CD4-positive, alpha-beta T cell treated with Interferon gamma for 1 hour (primary cell): ENCODE measurements at places on chromosomes 16 and 17.

DNA sequence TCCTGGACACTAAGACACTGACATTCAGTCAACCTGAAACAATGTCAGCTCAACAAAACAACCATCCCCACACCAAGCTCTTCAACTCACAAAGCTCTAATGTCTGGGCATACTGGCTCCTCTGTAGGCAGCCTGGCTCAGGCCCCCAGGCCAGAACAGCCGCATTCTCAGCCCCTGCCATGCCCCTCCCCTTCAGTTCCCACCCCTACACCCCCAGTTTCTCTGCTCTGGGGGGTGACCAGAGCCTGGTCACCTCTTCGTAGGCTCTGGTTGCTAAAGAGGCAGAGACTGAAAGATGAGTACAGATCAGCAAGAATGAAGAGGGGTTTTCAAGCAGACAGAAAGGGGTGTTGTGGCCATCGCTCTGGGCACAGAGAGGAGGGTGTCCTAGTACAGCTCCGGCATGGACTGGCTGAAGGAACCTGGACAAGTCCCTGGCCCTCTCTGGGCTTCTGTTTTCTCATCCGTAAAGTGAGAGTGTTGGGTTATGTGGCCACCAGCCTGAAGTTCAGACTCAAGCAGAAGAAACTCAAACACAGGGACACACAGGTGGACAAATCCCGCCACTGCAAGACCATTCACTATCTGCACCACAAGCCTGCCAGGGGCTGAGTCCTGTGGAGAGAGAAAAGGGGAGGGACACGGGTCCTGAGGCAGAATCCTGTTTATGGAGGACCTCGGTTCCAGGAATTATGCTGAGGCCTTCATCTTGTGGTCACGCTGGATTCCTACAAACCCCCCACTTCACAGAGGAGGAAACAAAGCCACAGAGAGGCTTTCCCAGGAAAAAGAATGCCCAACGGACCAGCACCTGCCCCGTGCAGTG, 987 bp upstream of the SLC4A1 start:
- DNase-seq = no peak

GRCh38 chr16:11597235-11598095, 10.7 kb upstream of the LITAF start:
- peak; percentile 64 for DNase-seq

DNA sequence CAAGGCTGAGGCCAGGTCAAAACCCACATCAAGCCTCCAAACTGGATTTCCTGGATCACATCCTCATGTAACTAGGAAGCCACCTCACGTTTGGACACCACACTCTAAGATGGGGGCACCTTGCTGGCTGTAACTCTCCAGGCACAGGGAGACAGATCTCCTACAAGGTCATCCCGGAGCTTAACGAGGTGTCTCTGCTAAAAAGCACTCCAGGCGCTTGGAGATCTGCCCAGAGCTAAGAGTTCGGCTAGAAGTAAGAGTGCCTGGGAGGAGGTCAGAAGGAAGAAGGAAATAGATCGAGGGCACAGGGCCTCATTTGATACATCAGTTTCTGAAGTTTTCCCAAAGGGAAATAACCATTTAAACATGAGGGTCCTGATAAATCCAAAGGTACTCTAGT, 15.9 kb downstream of the PSMB3 start:
- DNase-seq = no peak

DNA sequence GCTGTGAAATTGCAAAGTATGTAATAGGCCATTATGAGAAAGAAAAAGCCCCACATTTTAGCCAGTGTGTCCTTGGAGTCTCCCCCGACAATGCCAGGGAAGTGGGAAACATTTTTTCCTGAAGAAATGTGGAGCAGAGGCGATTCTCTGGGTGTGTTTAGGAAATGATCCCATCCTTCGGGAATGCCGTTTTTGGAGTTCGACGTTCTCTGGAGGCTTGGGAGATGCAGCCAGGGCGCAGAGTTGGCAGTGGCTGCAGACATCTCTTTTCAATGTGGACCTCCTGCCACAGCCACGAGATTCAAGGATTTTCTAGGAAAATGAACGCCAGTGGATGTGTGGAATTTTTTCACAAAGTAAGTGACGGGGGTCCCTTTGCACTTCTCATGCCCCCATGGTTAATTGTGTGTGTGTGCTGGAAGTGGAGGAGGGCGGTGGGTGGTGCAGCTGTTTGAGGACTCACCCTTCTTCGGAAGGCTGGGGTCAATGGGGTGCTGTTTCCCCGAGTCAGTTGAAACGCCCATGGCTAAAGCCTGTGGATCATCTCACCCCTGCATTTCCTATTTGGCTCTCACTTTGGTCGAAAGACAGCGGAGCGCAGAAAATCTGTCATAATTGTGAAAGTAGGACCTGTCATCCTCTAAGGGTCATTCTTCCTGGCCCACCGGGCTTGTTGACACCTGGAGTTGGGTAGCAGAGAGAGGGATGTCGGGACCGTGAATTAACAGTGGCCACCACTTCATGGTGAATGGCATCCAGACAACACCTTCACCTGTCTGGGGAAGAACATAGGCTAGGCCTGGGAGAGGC, 73.2 kb downstream of the CMIP start:
- no peak for DNase-seq

DNA sequence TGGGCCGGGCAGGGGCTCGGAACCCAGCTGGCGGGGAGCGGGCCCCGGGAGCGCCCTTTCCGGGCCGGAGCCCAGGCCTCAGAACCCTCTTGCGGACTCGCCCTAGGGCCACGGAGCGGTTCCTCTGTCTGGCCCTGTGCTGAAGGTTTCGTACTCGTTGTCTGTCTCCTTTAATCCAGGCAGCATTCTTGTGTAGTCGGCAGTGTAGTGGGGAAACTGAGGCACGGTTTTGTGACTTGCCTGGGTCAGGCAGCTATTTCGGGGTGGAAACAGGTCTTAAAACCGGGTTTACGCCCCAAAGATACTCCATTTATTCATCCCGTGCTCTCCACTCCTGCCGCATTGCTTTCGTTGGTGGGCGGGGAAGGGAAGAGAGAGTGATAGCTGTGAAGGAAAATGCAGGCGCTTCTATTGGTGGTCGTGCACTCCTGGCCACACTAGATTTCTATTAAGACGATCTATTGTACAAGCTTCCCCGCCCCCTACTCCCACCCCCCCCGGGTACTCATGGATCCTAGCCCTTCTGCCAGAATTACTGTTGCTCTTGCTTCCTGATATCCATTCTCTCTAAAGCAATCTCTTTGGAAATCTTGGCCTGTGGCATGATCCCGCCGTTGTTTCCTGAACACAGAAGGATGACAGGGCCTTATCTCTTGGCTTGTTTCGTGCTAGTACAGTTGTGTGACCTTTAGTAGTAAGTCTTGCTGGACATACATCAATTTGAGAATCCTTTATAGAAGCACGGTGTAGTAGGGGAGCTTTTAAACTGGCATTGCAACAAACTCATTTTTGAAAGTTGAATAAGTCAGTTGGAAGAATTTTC, 751 bp downstream of the DCAF7 start:
- no peak for DNase-seq

GRCh38 chr16:15971440-15971815, 22.0 kb downstream of the ABCC1 start:
- no peak for DNase-seq

GRCh38 chr16:1057252-1057932, 15.2 kb upstream of the SSTR5 start:
- peak; percentile 15 for DNase-seq

DNA sequence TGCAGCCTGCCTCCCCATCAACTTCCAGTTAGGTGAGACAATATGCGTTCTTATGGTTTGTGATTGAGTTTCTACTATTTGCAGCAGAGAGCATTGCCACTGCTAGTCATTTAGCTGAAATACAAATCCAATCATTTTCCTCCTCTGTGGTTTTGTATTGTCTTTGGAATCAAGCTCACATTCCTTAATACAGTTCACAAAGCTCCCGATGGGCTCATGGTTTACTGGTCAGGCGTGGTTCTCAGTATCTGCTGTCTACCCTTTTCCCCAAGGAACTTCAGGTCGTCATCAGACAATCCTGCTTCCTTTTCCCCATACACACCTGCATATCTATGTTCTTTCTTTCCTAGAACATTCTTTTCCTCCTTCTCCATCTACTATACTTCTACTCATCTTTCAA, 69.6 kb upstream of the GAS7 start:
- DNase-seq = no peak

DNA sequence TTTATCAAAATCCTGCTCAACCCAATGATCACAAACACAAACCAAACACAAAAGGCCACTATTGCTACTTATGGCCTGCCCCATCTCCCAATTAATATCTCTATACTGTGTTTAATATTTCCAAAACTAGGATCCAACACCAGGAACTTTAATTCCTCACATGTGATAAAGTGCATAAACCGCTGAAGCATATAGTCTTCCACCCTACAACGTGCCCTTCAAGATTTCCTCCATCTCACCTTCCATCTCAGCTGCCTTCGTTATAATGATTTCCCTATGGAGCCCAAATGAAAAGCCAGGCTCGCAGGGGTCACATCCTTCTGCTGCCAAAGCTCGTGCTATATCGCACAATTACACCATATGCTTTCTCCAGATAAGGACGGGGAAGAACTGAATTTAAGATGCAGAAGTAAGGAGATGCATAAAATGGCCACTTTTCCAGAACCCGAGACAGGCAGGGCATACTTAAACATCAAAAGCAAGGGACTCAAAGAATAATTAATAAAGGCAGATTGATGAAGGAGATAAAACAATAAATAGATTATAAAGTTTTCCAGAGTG, 1.8 kb downstream of the MYH10 start:
- DNase-seq = no peak

DNA sequence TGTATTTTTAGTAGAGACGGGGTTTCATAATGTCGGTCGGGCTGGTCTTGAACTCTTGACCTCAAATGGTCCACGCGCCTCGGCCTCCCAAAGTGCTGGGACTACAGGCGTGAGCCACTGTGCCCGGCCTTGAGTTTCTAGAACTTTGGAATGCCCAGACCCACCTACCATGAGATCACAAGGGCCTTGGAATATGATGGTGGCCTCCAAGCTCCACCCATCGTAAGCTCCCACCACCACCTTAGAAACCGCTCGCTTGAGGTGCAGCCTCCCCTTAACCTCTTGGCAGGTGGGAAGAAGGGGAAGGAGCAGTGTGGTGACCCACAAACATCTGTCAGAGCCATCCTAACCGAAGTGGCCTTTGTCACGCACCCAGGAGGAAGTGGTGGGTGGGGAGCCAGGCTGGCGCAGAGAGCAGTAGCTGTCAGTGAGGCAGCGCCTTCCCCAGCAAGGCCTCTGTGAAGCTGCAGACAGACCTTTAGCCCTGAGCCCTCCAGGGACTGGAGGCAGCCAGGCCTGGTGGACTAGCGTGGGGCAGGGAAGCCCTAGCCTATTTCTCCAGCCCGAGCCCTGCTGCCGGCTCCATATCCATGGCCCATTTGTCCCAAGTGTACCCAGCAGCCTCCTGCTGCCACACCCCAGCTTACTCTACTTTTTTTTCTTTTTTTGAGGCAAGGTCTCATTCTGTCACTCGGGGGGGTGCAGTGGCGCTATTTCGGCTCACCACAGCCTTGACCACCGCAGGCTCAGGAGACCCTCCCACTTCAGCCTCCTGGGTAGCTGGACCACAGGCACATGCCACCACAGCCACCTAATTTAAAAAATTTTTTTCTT, 13.1 kb upstream of the SEPHS2 start:
- DNase-seq = peak; percentile 75

GRCh38 chr17:44770166-44770925, 11.6 kb downstream of the ADAM11 start:
- no peak for DNase-seq

DNA sequence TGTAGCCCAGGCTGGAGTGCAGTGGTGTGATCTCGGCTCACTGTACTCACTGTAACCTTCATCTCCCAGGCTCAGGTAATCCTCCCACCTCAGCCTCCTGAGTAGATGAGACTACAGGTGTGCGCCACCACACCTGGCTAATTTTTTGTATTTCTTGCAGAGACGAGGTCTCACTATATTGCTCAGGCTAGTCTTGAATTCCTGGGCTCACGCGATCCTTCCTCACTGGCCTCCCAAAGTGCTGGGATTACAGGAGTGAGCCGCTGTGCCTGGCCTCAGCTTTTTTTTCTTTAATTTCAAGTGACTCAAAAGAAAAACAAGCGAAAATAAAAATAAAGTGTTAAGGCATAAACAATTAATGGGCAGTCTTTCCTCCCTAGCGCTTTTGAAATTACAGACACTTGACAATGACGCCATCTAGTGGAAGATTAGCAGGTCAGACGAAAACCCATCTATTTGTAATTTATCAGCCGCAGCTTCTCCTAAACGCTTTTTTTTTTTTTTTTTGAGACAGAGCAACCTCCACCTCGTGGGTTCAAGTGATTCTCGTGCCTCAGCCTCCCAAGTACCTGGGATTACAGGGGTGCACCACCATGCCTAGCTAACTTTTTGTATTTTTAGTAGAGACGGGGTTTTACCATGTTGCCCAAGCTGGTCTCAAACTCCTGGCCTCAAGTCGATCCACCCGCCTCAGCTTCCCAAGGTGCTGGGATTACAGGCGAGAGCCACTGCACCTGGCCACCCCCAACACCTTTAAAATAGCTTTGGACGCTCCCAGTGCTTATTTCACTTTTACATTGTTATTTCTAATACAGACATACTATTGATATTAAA, 28.1 kb upstream of the PECAM1 start:
- no peak for DNase-seq

GRCh38 chr16:29804455-29805231, 1.7 kb upstream of the MAZ start:
- DNase-seq = no peak

DNA sequence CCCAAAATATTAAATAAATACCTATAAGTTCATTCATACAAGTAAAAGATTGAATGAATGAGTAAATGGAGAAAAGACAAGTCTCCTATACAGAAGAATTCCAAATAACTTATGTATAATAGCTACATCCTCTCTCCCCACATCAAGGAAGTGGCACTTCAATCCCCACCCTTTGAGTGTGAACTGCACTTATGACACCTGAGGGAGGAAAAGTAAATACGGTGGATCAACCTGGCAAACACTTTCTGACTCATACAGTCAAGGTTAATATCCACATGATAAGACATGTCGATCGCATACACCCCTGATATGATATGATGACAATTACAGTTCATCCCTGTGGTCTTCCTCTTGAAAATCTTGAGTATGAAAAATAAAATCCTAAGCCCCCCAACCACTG, 18.0 kb downstream of the SLFN12L start:
- DNase-seq = no peak

- DNase-seq = no peak
These were observed 939 bp upstream of the WDR90 start for GRCh38 chr16:648071-648780.

DNA sequence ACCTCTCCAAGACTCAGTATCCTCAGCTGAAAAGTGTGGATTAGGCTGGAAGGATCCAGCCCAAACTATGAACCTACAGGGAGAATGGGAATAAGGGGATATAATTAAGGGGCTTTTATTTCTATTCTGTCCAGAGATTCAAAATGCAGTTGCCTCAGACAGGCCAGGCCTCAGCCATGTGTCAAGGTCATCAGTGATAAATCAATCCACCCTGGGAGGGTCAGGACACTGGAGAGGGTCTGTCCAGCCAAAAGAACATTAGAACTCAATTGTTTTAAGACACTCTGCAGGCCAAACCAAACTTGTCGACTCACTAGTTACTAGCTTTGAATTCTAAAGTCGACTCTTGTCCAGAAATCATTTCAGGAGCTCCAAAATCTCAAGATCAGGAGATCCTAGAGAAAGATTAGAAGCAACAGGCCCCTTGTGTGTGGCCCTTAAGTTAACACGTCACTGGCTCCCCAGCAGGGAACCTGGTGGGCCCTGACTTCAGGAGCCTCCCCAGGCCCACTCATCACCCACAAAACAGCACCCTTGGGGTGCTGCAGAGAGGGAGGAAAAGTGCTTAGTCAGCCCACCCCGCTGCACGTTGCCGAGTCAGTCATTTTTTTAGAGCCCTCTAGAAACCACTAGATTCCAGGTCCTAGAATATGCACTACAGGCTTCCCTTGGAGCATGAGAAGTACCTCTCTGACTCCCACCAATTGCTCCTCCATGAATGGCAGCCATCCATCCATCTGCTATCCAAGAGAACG, 156.8 kb downstream of the XYLT1 start:
- DNase-seq = no peak
